ENCODE measurements at places on chromosomes 7 and 10.

GRCh38 chr7:44311561-44312495, 13.6 kb downstream of the CAMK2B start:
- no peak for DNase-seq

- no peak for DNase-seq
Observed at GRCh38 chr10:15146366-15146765, 22.1 kb downstream of the NMT2 start.

- no peak for DNase-seq
Observed at GRCh38 chr10:105611244-105611798, 970.2 kb downstream of the SORCS3 start.

- DNase-seq, result no peak
Observed at GRCh38 chr10:120369856-120370276, 87.2 kb upstream of the PLPP4 start.

GRCh38 chr7:158430308-158431034, 157.2 kb downstream of the PTPRN2 start:
- no peak for DNase-seq

GRCh38 chr10:81040940-81041339, 503.2 kb downstream of the SH2D4B start:
- no peak for DNase-seq

- DNase-seq, result no peak
Observed at GRCh38 chr7:97015756-97016380, 8.8 kb downstream of the DLX5 start.

GRCh38 chr10:78910886-78911285, 157.9 kb upstream of the ZMIZ1 start:
- DNase-seq, result no peak

DNA sequence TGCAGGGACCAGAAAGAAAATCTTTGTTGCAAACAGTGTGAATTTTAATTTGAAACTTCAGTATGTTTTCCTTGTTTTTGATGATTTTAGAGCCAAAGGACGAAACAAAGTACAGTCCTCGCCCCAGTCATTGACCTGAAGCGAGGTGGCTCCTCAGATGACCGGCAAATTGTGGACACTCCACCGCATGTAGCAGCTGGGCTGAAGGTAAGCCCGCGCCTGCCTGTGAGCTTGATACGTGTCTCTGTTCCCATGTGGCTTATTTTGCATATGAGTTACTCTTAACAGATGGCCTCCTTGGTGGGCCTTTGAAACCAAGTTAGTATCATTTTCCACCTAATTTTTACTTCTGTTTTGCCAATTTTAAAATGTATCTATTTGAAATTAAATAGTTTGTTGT, 12.3 kb downstream of the RBM17 start:
- no peak for DNase-seq

- peak; percentile 75 for DNase-seq
Observed at GRCh38 chr10:103244666-103245271, 918 bp upstream of the RPEL1 start.

GRCh38 chr10:97059006-97059871, 126.5 kb downstream of the SLIT1 start:
- no peak for DNase-seq

GRCh38 chr7:41886901-41887311, 184.0 kb upstream of the INHBA start:
- no peak for DNase-seq

DNA sequence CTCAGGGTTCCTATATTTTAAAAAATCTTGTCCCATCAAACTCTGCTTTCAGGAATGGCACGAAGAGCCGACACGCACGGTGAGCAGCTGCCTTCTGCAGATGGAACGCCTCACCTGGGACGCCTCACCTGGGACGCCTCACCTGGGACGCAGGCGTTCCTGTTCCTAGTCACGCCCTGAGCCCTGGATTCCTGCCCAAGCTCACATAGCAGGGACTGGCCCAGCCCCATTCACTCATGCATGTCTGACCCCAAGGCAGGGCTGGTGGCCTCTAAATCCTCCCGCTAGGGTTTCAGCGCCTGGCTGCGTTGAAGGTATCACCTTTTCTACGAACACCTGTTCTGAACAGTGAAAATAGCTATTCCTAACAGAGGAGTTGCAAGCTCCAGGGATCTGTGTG, 49.8 kb downstream of the CARD11 start:
- no peak for DNase-seq

- no peak for DNase-seq
Observed at GRCh38 chr7:135601182-135601581, 43.5 kb downstream of the NUP205 start.

- DNase-seq, result no peak
Observed at GRCh38 chr10:63883861-63884260, 362.7 kb downstream of the REEP3 start.

DNA sequence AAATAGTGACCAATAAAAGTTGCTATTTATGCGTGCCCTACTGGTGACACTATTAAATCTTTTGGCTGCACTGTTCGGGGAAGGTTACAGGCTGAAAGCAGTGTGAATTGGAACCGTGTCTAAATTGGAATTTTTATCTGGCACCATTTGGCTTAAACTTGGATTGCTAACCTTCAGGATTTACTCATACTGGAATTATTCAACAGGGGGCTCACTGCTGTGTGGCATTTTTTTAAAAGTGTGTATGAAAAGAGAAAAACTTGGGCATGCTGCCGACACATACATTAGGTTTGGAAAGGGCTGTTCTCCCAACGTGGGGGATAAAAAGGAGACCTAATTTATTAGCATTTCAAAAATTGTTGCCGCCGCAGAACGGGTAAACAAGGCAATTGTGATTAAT, 537.9 kb upstream of the MGMT start:
- DNase-seq, result no peak

Measured in activated CD8-positive, alpha-beta T cell treated with anti-CD3 and anti-CD28 coated beads for 36 hours (primary cell).